ENCODE measurements at places on chromosomes 5 and 9.

DNA sequence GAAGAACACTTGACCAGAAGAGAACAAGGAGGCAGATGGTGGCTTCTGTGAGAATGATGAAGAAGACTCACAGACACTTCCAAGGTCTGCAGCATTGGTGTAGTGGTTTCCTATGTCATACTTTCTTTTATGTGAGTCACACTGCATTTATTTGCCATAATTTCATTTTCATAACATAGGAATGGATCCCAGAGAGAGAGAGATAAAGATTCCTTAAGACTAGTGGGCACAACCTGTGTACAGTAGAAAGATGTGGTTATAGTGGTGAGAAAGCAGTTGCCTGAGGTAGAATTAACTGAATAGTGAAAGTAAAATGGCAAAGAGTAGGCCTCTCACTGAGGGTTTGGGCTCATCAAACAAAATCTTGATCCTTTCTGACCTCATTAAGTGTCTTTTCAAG lies 7.6 kb upstream of the CCDC152 start:
- DNase-seq, result no peak

- DNase-seq, result no peak
Measured at GRCh38 chr5:150243590-150243989, 46.0 kb downstream of the CAMK2A start.

DNA sequence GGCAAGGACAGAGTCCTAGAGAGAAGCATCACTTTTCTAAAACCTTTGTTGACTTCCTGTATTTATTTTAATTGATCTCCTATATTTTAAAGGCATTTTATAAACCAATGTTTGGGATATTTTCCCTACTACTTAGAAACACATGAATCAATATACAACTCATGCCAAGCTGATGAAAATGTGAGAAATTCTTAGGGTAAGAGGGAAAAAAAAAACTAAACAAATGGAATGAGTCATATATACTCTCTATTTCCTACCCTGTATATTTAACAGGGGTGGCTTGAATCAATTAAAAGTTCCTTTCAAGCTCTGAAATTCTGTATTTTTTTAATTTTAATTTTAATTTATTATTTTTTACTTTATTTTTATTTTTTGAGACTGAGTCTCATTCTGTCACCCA lies 19.6 kb downstream of the BAAT start:
- no peak for DNase-seq

DNA sequence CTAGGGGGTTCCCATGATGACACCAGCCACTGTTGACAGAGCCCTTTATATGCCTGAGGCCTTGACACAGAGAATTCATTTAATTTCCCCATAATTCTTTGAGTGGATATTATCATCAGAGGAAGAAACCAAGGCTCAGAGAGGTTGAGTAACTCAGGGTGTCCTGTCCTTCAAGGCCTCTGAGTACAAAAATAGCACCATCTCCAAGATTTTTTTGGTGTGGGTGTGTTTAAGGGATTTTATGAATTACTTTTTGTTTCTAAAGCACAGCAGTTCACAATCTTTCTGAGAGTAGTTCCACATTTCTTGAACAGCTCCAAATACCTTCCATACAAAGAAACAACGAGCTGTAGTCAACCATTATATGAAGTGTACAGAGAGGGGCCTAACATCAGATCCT lies 6.2 kb upstream of the GSN start:
- no peak for DNase-seq

GRCh38 chr5:152297866-152298265 lies 107.2 kb downstream of the NMUR2 start:
- DNase-seq, result no peak

GRCh38 chr9:78470741-78471140 lies 173.8 kb downstream of the PSAT1 start:
- no peak for DNase-seq

GRCh38 chr9:97445119-97445701 lies 33.3 kb downstream of the TDRD7 start:
- no peak for DNase-seq

DNA sequence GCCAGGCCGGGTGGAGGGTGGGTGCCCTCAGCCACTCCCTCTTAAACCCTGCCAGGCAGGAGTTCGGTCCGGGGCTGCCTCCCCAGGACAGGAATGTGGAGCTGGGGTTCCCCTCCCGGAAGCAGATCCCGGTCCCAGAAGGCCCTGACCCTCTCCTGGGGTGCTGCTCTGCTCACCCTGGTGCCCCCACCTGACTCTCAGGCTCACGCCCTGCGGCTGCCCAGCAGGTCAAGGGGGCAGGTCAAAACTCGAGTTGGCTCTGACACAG lies 3.7 kb upstream of the NRARP start:
- no peak for DNase-seq

Measured in heart right ventricle (tissue), 16 donors.